ENCODE measurements at places on chromosomes 2 and 18.
A peak's percentile ranks its signal among the peaks of the same experiment; 100 is the strongest.

DNA sequence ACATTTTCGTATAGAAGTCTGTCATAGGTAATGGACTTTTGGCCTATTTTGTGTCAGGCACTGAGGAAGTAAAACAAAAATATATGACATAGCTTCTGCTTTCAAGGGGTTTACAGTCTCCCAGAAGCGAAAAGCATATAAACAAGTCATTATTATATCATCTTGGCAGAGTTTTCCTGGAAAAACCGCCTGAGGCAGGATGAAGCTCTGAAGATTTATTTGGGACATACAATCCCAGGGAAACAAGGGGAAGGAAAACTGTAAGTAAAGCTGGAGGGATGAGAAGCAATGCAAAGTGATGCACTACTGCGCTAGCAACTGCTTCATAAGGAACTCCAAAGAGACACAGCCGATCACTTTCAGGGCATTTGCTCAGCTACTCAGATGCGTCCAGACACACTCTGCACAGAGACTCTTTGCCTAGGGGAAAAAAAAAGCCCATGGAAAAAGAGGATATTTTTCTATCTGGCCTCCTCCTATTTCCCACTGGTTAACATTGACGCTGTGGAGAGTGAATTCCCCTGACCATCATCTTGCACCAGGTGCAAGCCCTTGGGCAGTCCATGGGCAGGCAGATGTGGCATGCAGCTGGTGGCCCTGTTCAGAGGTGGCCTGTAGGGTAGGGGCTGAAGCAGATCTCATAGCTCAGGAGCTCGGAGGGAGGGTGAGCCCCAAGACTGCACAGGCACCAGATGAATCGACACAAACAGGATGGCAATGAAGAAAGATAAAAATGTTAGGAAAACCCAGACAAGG is 158.1 kb downstream of the METTL4 start:
- no peak for DNase-seq

GRCh38 chr2:170525566-170525900 is 189.6 kb upstream of the SP5 start:
- DNase-seq: no peak

GRCh38 chr18:9091066-9091476 is 11.4 kb upstream of the NDUFV2 start:
- DNase-seq: peak; percentile 42

DNA sequence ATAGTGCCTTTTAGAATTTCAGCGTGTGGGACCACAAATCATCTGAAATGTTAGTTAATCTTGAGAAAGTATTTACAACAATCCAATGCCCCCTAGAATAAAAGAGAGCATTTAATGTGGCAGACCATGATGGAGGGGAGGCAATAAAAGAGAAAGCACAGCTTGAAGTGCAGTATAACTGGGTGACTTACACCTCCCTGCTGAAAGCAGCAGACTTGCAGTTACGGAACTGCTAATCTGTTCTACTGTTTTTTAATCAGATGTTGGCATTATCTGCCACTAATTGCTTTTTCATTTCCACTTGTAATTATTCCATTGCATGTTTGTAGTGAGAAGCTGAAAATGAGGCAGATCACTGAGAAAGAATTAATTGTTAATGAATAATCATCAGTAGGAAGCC is 130.5 kb upstream of the ITGA4 start:
- no peak for DNase-seq

- DNase-seq: no peak
Observed at GRCh38 chr2:11933854-11934253, 187.4 kb downstream of the LPIN1 start.

DNA sequence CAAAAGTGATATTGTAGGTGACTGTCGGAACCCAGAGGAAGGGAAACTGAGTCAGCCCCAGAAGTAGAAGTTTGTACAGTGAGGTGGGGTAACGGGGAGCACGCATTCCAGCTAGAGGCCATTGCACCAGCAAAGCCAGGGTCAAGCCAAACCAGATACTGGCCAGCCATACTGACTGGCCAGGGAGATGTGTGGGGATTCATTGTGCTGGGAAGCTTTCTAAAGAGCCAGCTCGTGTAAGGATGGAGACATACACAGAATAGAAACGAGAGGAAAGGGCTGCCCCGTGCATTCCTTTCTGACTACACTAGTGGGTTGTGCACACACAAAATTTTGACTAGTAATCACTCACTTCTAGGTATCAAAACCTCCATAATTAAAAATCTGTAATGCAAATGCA is 175.3 kb upstream of the PID1 start:
- no peak for DNase-seq

- no peak for DNase-seq
Observed at GRCh38 chr2:197946562-197946961, 142.2 kb downstream of the PLCL1 start.

DNA sequence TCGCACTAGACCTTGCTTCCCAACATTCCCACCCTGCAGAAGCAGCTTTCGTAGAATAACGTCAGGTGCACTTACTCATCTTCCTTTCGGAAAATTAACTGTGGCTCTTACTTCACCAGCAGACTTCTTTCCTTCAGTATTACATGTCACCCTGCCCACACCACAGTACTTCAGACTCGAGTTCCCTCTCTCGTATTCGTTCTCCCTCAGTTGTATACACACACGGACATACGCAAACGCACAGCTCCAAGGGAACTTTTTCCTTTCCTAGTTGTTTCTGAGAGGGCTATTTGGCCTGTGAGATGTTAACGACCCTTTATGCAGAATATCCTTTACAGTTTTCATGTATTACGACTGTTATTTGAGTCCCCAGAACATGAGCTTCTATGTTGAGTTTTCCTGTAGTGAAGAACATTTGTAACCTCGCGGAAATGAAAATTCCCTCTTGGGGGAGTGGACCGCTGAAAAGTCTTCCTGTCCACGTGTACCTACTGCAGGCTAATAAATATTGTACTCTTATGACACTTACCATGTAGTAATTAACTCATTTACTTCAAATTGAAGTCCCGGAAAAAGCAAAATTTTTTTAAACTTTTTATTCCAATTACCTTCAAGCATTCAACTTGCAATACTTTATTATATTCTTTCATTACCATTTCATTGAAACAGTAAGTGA is 908 bp downstream of the ERLEC1 start:
- DNase-seq: no peak

DNA sequence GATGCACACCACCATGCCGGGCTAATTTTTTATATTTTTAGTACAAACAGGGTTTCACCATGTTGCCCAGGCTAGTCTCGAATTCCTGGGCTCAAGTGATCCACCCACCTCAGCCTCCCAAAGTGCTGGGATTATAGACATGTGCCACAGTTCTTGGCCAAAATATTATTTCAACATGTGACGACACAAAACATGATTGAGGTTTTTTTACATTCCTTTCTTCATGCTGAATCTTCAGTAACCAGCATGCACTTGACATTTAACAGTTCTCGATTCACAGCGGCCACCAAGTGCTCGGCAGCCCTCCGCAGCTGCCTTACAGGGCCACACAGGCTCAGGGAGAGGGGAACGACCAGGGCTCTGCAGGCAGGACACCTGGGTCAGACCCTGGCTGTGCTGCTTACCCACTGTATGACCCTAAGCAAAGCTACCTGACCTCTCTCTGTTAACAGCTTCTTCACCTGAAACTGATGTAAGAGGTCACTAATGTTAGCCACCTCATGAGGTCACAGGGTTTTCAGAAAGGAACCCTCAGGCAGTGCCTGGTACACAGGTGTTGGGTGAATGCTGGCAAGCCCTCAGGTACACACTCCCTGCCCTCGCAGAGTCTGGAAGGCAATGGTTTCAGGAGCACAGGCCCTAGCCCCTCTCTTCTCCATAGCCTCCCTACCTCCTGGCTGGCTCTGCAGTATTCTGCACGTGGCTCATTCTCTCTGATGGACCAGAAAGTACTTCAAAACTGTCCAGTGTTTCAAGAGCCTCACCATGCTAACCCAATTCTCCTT is 25.7 kb downstream of the TUBB6 start:
- DNase-seq: no peak

- DNase-seq: no peak
Observed at GRCh38 chr2:172095905-172096625, 6.6 kb downstream of the DLX2 start.

- DNase-seq: no peak
Observed at GRCh38 chr18:48274301-48274700, 134.9 kb downstream of the ZBTB7C start.

DNA sequence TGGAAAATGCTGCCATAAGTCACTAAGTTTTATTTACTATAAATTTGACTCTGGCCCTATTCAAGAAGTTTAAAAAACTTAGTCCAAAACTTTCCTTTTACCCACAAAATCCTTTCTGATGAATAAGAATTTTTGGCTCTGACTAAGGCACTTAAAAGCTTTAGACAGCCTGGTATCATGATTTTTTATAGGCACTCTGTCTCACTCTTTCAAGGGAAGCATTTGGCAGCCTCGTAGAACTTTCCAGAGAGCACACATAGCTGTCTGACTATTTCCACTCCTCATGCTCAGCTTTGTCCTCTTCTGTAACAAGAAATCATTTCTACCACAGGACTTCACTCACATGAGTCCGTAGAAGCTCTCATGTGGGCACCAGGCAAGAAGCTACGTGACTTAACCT is 32.3 kb upstream of the XDH start:
- DNase-seq: no peak

DNA sequence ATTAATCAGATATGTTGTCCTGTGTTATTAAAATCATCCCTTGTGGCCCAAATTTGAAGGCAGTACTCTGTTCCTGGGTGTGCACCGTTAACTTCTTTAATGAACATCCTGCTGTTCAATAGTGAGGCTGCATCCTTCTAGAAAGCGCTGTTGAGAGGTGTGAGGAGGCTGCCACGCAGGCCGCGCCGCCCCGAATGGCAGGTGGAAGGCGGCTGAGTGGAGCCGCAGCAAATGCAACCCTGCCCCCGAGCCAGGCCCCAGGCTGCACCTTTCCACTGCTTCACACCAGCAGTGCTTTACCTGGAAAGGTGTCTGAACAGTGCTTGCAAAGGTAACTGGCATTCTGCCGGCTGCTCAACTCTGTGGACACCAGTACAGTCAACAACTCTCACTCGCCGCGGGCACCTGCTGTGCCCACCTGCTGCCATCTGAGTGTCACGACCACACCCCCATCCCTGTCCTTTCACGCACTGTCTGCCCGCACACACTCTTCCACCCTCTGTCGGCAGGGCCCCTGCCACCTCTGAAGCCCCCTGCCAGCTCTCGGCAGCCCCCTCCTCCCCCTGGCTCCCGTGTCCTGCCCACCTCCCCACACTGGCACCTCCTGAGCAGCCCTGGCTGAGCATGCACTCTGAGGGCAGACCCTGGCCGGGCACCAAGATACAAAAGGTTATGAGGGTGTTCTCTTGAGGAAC is 70.9 kb downstream of the ODC1 start:
- DNase-seq: no peak

DNA sequence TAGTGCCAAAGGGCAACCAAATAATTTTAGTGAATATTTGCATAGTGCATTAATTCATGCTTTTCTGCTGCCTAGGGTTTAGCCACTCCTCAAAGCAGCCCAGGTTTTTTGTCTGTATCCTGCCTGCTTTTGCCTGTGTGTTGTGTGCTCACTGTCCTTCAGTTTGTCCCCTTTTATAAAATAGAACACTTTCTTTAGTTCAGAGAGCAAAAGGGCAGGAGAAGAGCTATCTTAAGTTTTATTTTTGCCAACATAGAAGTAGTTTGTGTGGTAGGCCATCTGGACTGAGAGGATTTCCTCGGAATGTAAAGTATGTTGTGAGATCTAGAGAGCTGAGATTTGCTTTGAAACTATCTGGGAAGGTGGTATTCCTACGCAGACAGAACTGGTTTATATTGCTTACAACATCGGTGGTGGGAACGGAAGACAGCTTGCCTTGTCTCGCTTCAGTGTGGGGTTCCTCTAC is 64.9 kb downstream of the EML4 start:
- no peak for DNase-seq

DNA sequence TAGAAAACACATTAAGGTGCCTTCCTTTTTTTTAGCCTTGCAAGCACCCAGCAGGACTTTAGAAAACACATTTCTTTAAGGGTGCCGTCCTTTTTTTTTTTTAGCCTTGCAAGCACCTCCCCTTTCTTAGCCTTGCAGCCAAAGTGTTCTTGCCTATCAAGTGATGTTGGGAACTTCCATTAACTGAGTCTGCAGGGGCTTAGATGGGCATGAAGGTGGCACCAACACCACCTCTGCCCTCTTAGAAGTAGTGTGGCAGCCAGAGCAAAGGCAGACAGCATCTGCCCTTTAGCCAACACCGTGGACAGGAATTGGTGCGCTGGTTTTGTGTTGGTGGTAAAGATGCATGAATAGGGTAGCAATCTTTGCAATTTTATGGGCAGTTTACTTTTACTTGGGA is 211.6 kb upstream of the SP5 start:
- DNase-seq: no peak

GRCh38 chr2:70509565-70509964 is 44.1 kb downstream of the TGFA start:
- DNase-seq: no peak

GRCh38 chr2:9519250-9519649 is 36.4 kb downstream of the ADAM17 start:
- DNase-seq: no peak

GRCh38 chr2:156455361-156455975 is 19.3 kb downstream of the GPD2 start:
- no peak for DNase-seq

Measured in T-helper 17 cell (primary cell).